ENCODE measurements at places on chromosomes 13 and 19.

GRCh38 chr13:79108914-79109643, 297.0 kb downstream of the RBM26 start:
- no peak for DNase-seq

DNA sequence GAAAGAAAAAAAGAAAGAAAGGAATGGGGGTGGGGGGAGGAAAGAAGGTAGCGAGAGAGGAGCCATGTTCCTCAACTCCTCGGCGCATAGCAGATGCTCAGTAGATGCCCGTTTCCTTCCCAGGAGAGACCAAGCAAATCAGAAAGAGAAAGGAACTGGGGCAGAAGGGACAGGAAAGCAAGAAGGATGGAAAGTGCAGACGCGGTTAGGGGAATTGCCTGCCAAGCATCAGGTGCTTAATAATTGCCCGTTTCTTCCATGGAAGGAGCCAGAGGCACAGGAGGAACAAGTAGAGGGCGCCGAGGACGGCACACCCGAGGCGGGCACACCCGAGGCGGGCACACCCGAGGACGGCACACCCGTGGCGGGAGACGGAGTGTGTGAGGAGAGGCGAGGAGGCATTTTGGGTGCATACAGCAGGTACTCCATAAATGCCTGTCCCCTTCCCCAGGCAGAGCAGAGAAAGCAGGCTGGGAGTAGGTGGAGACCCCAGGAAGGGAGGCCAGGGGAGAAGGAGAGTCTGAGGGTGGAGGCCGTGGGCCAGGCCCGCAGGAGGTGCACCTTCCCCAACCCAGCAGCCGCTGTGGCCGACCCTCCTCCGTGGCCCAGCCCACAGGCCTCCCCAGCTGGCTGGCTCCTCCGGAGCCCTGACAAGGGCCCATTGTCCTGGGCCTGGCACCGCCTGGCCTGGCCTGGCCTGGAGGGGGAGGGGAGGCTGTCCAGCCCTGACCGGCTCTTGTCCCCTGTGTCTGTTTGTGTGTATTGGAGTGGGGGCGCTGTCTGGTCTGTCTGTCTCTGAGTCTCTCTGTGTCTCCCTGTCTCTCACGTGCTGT, 14.6 kb downstream of the JOSD2 start:
- no peak for DNase-seq

DNA sequence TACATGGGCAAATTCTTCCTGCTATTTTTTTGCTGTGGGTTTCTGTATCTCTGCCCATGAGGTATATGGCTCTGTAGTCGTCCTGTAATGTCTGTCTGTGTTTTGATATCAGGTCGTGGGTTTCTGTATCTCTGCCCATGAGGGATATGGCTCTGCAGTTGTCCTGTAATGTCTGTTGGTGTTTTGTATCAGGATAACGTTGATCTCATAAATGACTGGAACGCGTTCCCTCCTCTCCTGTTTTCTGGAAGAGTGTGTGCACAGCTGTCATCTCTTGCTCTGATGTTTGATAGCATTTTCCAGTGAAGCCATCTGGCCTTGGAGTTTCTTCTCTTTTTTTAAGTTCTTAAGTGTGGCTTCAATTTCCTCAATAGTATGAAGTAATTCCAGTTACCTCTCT, 57.2 kb downstream of the SOX1 start:
- DNase-seq, result no peak

DNA sequence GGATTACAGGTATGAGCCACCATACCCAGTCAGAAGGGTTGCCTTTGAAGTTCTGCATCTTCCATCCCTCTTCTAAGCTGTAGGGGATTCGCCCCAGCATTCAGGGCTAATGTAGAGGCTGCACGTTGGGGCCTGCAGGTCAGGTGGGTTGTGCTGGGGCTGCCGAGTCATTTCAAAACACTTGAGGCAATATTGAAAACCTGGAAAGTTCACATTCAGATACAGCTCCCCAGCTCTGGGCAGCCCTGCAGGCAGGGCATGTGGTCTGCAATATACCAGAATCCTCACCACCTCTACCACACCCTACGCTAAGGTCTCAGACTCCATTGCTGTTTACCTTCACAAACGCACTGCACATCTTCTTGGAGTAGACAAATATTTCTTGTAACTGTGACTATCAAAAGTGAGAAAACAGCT, 24.6 kb downstream of the CCNE1 start:
- DNase-seq, result no peak

DNA sequence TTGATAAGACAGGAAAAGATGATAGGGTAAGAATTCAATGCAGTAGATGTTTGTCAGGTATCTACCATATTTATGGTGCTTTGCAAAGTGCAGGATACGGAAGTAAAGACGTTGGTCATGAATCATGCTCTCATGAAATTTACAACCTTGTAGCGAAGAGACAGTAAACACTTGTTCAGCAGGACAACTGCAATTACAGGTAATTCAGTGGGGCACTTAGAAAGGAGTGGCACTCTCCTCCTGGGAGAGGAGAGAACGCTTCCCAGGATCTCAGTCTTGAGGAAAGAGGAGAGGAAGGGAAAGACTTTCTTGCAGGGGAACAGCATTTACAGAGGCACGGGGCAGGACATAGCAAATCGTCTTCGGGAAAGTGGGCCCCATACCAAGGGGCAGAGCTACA, 46.4 kb downstream of the SOX1 start:
- no peak for DNase-seq

DNA sequence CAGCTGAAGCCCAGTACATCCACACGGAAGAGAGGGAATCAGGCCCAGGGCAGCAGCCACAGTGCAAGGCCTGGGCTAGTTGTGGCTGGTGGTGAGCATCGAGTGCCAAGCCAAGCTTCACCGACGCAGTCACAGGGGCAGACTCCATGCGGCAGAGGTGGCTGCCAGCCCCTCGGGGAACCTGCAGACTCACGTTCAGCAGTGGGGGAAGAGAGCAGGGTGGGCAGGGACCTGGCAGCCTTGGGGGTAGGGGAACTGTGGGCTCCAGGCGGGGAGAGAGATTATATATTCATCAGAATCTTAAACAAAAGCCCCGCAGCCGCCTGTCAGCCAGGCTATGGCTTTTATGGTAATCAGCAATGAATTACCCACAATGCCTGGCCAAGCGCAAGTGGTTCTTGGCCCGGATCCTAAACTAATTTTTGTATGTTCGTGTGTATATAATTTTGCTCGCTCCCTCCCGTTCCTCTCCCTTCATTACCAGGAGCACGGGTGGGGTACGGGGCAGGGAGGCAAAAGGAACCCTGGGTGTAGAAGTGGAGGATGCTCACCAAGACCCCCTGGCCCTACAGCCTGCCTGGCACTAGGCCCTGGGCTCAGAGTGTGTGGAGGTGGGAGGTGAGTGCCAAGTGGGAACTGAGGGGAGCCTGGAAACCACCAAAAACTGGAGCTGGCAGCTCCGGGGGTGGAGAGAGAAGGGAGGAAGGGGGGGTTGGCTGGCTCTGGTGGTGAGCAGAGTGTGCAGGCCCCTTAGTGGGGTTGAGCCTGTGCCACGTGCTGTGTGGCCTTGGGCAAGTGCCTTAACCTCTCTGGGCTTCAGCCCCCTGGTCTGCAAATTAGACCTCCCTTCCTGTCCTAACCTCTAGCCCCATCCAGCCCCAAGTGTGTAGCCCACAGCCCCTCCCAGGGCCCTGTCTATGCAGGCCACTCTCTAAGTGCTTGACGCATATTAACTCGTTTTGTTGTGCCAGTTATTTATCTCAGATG, 31.9 kb downstream of the PTPRS start:
- peak; percentile 71 for DNase-seq

DNA sequence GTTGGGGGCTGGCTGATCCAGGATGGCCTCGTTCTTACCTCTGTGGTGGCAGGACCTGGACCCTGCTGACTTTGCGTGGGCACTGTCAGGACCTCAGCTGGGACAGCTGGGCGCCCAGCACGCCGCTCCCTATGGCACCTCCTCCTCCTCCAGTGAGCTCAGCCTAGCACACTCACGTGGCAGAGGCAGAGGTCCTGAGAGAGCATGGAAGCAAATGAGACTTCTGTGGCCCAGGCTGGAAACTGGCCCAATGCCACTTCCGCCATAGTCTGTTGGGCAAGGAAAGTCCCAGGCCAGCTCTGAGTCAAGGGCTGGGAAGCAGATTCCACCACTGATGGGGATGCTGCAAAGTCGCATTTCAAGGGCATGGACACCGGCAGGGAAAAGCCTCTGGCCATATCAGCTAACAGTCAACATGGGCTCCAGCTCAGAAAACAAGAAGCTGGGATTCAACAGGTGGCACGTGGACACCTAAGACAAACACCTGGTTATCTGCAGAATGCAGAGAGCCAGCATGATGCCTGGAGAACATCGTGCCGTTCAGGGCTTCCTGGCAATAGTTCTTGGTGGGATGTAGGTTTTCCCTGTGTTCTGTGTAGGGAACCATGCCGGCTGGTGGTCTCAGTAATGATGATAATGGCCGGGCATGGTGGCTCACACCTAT, 16.7 kb downstream of the MYBPC2 start:
- DNase-seq, result no peak

GRCh38 chr19:1069009-1069779, 2.2 kb downstream of the ARHGAP45 start:
- DNase-seq, result no peak
